T-helper 22 cell (primary cell): ENCODE measurements at places on chromosomes 6 and 20.

DNA sequence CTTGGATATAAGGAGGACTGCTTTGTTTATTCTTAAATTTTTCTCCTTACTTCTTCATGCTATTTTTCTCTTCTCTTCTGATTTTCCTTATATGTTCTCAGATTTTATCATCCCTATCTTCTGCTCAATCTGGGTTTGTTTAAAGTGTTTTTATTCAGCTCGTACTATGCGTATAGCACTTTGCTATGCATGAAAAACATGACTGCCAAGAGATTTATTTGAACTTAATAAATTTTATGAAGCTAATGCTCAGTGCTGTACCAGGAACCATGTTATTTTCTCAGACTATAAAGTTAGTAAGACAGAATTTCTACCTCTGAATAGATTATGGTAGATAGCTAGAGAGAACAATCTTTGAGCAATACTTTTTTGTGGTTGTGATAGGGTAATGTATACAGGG lies 305.9 kb downstream of the LAMA2 start:
- DNase-seq = no peak

- DNase-seq = peak; percentile 22
These were observed 20.2 kb downstream of the LEMD2 start for GRCh38 chr6:33768644-33769120.

- no peak for DNase-seq
These were observed 120.8 kb upstream of the BCLAF1 start for GRCh38 chr6:136410201-136411024.

- no peak for DNase-seq
These were observed 74.4 kb downstream of the SMOC2 start for GRCh38 chr6:168515376-168515775.

GRCh38 chr6:24415753-24416152 lies 13.0 kb downstream of the MRS2 start:
- DNase-seq = no peak

- no peak for DNase-seq
These were observed 422.2 kb upstream of the PLCB4 start for GRCh38 chr20:8646716-8647115.

GRCh38 chr20:11080010-11080409 lies 406.2 kb upstream of the JAG1 start:
- no peak for DNase-seq

DNA sequence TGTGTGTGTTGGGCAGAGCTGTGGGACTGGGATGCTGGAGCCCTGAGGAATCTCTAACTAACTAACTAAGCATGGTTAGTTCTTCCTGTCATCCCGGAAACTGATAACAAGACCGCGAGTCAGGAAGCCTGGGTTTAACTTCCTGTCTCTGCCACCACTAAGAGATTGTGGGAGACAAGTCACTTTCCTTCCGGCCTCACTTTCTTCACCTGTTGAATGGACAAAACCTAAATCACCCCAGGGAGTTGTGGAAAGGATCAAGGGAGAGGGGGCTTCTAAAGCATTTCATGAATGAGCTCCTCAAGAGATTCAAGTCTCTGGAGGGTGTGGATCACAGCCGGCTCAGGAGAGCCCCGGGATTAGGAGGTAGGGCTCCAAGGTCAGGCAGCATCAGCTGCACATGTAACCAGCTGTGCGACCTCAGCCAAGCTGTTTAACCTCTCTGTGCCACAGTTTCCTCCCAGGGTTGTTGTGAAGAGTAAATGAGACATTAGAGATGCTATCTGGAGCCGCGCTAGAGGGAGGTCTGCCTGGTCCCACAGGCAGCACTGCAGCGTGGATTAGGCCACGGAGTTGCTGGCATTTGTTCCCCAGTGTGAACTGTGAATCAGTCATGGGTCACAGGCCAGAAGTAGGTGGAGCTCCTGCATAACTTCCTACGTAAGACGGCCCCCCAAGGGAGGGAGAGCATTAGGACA lies 105.1 kb downstream of the TOX2 start:
- peak; percentile 13 for DNase-seq

DNA sequence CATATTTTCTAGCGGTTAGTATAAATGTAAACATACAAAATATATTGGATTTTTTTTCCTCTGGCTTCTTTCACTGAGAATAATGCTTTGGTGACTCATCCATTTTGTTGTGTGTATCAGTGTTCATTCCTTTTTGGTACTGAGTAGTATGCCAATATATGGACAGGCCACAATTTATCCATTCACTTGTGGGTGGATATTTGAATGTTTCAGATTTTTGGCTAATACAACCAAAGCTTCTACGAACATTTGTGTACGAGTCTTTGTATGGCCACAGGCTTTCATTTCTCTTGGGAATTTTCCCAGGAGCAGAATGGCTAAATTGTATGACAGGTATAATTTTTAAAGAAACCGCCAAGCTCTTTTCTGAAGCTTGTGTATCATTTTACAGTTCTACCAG lies 677.5 kb downstream of the HDGFL1 start:
- DNase-seq = no peak

DNA sequence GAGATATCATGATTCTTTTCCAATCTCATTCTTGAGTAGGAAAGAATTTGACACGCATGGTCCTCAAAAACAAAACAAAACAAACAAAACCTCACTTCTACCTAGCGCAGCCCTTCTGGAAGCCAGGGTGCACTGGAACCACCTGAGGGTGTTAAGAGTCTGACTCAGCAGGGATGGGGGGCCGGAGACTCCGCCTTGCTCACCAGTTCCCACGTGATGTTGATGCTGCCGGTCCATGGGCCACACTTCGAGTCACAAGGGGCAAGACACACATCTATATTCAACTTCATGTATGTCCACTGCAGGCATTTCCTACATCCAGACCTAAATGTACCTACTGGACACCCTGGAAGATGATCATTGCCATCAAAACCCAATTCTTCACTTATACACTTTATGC lies 30.4 kb downstream of the BFSP1 start:
- DNase-seq = no peak

- no peak for DNase-seq
These were observed 20.7 kb upstream of the PKHD1 start for GRCh38 chr6:52108128-52108527.

DNA sequence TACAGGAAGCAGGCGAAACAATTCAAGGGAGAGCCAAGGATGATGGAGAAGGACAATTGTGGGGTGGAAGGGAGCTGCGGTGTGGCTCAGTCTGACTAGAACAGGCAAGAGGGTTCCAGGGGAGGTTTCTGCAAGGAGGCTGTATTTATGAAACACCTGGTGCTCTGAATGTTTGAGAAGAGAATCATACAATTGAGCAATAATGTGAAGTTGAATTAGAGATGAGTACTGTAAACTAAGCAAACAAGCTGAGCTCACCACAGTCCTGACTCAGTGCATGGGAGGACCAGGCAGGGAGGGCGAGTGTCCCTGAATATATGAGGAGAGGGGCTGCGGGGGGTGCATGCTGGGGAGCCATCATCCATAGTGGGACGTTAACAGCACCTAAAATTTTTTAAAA lies 279.7 kb downstream of the KIF16B start:
- no peak for DNase-seq

DNA sequence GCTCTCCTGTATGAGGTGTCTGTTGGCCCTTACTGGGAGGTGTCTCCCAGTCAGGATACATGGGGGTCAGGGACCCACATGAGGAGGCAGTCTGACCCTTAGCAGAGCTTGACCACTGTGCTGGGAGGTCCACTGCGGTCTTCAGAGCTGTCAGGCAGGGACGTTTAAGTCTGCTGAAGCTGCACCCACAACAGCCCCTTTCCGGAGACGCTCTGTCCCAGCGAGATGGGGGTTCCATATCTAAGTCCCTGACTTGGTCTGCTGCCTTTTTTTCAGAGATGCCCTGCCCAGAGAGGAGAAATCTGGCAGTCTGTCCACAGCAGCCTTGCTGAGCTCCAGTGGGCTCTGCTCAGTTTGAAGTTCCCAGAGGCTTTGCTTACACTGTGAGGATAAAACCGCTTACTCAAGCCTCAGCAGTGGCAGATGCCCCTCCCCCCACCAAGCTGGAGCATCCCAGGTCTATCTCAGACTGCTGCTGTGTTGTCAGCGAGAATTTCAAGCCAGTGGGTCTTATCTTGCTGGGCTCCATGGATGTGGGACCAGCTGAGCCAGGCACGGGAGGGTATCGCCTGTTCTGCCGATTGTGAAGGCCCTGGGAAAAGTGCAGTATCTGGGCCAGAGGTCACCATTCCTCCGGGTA lies 36.3 kb upstream of the IBTK start:
- no peak for DNase-seq

GRCh38 chr20:47648943-47649342 lies 136.3 kb downstream of the SULF2 start:
- DNase-seq = no peak

DNA sequence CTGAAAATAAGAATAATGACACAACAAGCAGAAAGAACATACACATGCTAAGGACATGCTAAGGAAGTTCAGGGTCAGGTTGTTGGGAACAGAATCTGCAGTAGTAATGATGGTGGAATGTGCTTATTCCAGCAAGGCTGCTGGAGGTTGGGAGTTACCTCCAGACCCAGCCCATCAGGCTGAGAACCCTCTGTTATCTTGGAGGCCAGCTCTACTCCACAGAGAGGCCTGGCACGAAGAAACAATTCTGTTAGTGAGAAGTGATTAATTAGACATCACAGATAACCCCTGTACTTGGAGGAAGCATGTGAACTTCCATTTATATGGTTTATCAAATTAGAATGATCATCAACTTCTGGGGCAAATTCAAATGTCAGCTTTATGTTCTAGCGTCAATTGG lies 22.1 kb upstream of the ARHGAP18 start:
- no peak for DNase-seq

- no peak for DNase-seq
These were observed 124.3 kb downstream of the CDKAL1 start for GRCh38 chr6:20658516-20658915.

GRCh38 chr20:15163632-15164031 lies 826.2 kb upstream of the FLRT3 start:
- DNase-seq = no peak

DNA sequence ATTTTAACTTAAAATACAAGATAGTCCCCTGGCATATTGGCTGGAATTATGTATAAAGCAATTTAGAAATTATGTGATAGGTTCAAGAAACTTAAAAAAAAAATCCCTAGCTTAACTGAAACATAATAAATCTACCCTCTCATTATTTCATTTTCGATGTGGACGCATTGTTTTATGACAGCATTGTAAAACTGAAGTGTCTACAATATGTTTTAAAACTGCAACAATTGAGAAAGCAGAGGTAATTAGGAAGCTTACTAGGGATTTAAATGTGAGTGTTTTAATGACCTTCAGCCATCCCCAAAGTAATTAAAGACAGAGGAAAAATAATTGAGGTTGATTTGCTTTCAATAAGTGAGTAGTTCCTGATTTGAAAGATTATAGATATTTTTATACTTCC lies 776.0 kb downstream of the TBC1D32 start:
- no peak for DNase-seq

GRCh38 chr6:62367601-62368000 lies 81.6 kb upstream of the KHDRBS2 start:
- DNase-seq = no peak

DNA sequence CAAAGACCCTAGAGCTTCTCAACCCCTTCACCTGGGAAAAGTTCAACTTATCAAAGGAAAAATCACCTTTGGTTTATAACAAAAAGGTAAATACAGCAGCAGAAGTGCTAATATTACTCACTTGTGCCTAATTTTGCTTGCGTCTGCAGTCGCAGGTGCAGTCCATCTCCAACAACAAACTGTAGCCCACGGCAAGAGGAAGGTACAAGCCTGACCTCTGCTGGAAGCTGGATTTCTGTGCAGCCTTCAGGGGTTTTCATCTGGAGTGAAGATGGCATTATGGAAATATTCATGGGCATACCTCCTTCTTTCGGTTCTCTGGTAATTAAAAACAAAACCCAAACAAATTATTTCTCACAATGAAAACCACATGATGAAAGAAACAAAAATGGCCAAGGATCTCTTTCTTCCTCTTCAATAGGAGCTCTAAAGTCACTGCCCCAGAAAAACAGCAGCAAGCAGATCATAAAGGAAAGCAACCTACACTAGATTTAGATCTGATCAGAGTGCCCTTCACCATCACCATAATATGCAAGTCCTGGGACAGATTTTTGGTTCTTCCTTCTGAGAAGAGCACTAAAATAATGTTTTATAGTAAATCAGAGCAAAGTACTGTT lies 7.8 kb downstream of the UBE3D start:
- DNase-seq = no peak

DNA sequence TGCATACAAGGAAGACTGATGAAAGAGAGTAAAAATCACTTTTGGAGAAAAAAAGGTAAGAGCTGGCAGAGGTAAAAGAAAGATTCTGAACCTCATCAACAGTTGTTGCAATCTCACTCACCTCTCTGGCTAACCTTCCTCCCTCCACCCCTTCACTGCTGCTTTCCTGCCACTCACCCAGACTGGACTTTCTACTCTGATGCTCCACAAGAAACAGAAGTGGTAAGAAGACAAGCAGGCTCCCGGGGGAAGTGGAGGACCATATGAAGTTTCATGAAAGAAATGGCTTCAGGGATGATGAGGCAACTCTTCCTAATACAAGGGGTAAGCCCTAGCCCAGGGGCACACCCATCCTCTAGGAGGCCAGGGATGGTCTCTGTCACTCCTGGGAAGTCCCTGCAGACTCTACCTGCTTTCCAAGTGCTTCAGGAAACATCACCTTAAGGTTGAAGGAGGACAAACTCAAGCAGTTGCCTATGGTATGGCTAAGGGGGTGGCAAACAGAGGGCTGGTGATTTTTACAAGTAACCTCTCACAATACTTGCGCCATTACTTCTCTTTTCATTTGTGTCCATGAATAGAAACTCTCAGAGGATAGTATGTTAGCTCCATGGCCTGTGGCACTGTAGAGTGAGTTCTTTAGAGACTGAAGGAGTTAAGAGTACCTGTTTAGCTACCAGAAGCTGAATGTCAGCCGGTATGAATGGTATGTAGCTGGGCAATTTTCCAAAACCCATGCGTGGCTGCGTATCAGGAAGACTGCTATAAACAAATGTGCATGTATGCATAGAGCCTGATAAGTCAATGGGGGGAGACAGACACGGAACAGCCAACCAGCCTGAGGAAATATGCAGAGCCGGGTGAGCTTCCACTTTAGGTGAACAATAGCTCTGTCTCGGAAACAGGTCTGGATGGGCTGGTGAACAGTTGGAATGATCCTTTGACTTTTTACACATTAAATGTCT lies 112.0 kb downstream of the BACH2 start:
- DNase-seq = no peak

- no peak for DNase-seq
These were observed 41.5 kb upstream of the KCNQ5 start for GRCh38 chr6:72580281-72580940.

GRCh38 chr6:121998631-121999030 lies 400.8 kb upstream of the HSF2 start:
- DNase-seq = no peak

- DNase-seq = no peak
These were observed 307.4 kb downstream of the EYA4 start for GRCh38 chr6:133548423-133549159.

GRCh38 chr6:33854572-33855030 lies 50.8 kb upstream of the MLN start:
- DNase-seq = no peak
